ENCODE measurements at places on chromosomes 2 and 18. TPM values are rescaled to one million over a fixed set of nuclear protein-coding genes. Genes with fewer than 3 reads are reported as not detected.

DNA sequence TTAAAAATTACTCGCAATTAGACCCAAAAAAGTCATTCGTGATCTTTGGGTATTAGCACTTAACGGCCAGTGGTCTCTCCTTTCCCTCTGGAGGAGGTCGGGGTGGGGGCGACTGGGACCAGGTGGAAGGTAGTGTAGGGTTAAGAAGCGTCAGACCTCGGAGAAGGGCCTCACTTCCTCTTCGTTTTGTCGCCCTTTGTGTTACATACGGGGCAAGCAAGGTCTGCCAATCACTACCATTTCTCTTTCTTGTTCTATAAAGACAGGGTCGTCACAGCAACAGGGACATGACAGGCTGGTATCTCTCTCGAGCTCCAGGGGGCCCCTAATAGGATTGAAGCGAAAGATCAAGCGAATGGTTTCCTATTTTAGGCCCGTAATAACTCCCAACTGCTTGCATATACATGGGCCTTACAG, 136.6 kb downstream of the INSIG2 start:
- no peak for DNase-seq

DNA sequence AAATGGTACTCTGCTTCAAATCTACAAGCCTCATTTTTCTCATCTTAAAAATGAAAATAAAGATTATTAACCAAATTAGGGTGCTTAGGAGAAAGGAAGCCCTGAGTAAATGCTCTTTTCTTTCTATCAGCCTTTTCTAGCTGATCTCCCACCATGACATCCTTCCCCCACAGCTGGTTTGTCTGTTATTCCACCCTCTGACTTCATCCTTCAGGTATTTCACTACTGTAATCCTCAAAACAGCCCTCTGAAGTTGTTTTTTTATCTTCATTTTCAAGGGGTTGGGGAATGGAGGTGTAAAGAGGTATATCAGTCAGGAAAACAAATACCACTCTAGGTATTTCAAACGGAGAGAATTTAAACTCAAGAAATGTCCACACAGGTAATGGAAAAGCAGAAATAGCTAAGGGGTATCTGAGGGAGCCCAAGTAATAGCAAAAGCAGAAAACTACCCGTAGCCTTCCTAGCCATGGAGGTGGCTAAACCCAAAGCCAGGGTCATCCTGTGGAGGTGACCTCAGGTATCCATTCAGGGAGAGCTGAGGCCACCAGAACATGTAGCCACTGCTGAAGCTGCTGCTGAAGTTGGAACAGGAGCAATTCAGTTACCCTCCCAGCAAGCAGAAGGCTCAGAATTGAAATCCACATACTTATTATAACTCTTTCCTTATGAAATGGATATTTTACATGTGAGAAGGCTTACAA, 990.9 kb upstream of the ACVR2A start:
- DNase-seq: no peak

DNA sequence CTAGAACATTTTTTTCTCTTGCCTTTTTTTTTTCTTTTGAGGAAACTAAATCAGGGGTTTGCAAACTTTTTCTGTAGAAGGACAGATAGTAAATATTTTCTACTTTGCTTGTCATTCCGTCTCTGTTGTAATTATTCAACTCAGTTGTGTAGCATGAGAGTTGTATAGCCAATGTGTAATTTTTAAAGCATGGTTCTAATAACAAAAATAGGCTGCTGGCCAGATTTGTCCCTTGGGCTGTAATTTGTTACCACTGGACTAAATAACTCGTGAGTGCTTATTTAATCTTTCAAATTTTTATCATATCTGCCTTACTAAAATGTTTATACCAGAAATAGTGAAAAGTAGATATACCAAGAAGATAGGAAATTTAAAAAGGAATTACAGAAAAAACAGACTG, 43.0 kb downstream of the CCDC148 start:
- no peak for DNase-seq

DNA sequence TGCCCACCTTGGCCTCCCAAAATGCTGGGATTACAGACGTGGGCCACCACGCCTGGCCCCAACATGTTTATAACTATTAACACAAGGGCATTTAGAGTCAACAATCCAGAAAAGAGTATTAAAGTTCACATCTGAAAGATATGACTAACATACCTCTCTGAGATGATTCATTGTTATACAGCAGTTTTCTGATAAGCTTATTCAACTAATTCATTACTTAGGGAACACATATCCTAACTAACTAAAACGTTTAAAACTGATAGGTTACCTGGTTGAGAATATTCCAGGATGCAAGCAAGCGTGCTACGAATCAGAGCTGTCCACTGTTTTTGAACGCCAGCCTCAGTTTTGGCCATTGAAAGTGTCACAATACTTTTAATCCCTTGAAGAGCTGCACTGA, 34.0 kb upstream of the STRN start:
- DNase-seq: no peak

Gene ASB3
- 28.4 TPM for total RNA-seq

Gene NTSR2
- not detected for total RNA-seq

Gene EMX1
- not detected for total RNA-seq

Gene SLC30A3
- 0.17 TPM for total RNA-seq

Gene BUB1
- total RNA-seq: 7.6 TPM

Data from chondrocyte (in vitro differentiated cells).